ENCODE measurements at places on chromosomes 6 and 20.

DNA sequence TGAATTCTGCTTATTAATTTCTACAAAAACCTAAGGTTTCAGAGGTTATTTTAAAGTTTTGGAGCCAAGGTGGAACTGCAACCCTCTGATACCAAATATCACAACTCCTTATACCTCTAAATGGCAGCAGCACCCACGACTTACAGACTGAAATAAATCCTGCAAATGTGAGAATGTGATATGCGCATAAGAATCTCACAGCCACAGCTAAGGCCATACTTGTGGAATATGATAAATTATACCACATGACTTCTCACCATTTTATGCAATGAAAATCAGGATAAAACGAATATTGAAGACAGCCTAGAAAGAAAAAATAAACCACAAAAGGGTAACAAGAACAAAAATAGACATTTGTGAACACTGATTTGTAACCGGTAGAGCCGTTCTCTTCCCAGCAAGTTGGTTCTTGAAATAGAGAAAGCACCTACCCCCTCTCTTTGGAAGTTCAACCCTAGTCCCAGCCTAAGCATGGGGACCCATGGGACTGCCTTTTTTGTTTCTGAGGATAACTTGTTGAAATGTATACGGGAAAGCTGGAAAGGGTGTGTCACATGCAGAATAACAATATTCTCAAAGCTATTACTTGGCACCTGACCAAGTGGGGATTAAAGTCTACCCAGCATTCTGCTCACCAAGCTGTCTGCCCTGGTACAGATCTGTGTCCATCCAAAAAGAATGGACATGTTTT lies 47.1 kb upstream of the MCM9 start:
- no peak for DNase-seq

- no peak for DNase-seq
Measured at GRCh38 chr20:2741881-2742280, 49.3 kb downstream of the EBF4 start.

DNA sequence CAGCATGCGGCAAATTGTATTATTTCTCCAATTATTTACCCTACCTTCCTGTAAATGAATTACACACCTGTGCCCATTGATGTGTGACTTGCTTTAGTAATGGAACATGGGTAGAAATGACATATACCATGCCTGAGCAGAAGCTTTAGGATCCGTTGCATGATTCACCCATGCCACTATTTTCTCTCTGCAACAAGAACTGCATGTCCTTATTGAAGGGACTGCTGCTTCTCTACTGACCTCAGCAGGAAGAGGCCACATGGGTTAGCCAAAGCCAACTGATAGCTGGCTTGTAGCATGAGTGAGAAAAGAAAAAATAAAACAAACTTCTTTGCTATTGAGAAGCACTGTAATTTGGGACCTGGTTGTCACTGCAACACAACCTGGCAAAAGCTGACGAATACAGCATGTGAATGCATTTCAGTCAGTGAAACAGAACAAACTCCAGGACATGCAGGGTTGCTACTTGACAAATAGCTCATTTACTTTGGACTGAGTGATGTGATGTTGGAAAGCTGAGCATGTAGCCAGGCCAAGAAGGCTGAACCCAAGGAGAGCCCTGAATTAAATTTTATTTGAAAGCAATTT lies 99.2 kb downstream of the BCAS1 start:
- no peak for DNase-seq

GRCh38 chr20:37980383-37980782 lies 52.9 kb downstream of the TTI1 start:
- no peak for DNase-seq

DNA sequence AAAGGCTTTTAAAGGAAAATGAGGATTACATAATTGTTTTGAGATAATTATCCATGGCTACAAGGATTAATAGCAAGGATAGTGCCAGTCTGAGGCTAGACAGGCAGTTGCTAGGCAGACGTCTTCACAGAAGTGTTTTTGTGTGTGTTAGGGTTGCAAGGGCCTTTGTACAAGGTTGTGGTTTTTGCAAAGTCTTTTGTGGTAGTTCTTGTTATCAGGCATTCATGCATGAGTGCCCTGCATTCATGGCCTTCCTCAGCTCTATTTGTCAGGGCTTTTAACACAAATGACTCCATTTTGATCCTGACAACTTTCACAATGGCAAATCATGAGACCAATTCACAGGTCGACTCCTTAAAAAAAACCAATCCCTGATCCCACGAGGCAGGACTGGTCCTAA lies 68.1 kb upstream of the TXNDC5 start:
- DNase-seq, result no peak

DNA sequence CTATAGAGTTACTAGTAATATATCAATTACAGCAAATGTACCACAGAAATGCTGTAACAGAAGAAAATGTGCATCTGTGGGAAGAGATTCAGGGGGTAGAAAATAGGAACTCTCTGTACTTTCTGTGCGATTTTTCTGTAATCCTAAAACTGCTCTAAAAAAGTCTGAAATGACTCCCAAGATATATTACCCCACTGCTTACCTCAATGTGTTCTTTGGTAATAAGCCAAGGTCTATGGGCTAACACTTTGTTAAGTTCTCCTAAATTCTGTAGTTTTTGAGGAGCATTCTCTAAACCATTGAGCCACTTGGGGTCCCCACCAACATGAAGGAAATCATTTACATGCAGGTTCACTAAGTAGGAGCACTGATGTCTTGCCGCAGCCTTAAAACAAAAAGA lies 94.4 kb downstream of the SESN1 start:
- no peak for DNase-seq

GRCh38 chr20:62019881-62020492 lies 45.7 kb downstream of the TAF4 start:
- DNase-seq, result no peak

- no peak for DNase-seq
Measured at GRCh38 chr6:66328200-66328599, 621.2 kb upstream of the EYS start.

- DNase-seq, result no peak
Measured at GRCh38 chr6:40350747-40351217, 236.4 kb downstream of the LRFN2 start.

DNA sequence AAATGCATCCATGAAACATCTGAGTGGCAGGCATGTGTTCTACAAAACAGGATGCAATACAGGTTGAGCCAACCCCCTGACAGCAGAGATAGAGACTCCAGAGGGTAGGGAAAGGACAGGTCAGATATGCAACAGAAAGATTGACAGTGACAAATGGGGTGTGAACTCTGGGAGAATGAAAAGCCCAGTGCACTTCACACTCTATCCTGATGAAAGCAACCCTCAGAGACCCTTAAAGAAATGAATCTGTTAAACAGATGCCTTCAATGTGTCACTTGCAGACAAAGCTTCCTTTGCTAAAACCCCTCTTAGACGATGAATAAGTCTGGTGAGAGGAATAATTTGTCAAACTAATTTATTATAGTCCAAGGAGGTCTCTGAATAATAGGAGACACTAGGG lies 89.9 kb downstream of the RFPL4B start:
- no peak for DNase-seq

DNA sequence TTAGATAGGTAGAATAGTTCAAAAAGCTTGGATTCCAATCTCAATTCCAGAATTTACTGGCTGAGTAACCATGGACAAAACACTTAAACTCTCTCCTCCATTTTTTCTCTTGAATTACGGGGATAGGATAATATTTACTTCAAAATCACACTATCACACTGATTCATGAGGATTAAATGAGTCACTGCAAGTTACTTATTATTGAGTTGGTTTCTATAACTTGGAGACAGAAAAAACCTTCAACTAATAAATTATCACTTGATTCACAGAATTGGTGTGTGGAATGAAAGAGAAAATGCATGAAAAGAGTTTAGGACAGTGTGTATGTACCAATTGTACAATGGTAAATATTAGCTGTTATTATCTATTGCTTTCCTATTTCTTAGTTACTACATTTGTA lies 585.2 kb downstream of the PHF3 start:
- no peak for DNase-seq

GRCh38 chr20:22366631-22367030 lies 217.7 kb downstream of the FOXA2 start:
- no peak for DNase-seq

GRCh38 chr6:39425346-39426072 lies 103.0 kb upstream of the KCNK16 start:
- DNase-seq, result no peak

DNA sequence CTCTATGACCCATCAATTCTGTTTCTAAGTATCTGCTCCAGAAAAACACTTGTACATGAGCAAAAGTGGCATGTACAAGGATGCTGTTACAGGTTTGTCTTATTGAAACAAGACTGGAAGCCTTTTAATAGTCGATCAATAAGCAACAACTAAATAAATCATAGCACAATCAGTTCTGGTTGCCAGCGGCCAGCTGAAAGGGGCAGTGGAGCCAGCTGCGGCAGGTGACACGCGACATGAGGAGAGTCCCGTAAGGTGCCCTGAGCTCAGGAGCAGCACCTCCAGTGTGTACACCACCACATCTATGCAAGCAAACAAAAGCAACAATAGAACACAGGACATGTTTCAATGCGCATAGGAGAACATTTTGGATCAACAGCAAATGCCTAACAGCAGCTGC lies 20.7 kb upstream of the NNAT start:
- DNase-seq, result no peak

DNA sequence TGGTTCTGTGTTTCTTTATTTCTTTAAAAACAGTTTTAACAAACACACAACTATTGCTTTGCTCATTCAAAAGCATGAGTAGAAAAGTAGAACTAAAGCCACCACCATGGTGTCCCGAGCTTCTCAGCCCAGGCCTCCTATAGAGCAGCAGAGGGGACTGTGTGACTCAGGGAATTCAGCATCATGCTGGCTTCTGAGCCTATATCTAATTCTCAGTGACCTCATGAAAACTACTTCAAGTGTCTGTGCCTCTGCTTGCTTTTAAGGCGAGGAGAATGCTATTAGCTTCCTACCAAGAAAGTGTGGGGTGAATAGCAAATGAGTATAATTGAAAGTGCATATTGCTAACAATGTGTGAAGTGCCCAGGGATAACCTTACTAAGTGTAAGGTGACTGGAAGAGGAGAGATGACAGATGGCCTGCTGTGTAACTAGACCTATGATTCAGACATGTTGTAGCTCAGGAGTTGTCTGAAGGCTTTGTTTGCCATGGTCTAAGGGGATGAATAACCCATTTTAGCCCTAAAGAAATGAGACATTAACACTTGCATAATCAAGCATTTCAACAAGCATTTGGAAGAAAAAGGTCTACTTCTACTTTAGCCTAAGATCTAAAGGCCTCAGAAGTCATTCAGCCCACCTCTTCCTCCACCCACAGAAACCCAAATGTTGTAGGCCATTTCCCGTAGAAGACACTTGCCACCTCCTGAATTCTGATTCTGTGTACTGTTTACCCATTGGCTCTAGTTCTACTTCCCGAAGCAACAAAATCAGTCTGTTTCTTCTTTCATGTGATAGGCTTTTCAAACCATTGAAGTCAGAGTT lies 121.5 kb upstream of the ARG1 start:
- no peak for DNase-seq

- no peak for DNase-seq
Measured at GRCh38 chr6:83976871-83977270, 56.7 kb upstream of the MRAP2 start.
